ENCODE measurements at places on chromosomes 1 and 21. TPM values are rescaled to one million over a fixed set of nuclear protein-coding genes. Genes with fewer than 3 reads are reported as not detected.

The SPATA1 gene
- not detected for total RNA-seq

- no peak overlapping the region for H3K4me3 ChIP-seq
- no peaks in the 10 kb centered on the region for H3K4me1 ChIP-seq
- H3K27ac ChIP-seq = no peak overlapping the region
- H3K36me3 ChIP-seq = no peaks in the 10 kb centered on the region
- DNase-seq = no peak
Measured at GRCh38 chr1:76005765-76006164, 68.8 kb upstream of the ST6GALNAC3 start.

DNA sequence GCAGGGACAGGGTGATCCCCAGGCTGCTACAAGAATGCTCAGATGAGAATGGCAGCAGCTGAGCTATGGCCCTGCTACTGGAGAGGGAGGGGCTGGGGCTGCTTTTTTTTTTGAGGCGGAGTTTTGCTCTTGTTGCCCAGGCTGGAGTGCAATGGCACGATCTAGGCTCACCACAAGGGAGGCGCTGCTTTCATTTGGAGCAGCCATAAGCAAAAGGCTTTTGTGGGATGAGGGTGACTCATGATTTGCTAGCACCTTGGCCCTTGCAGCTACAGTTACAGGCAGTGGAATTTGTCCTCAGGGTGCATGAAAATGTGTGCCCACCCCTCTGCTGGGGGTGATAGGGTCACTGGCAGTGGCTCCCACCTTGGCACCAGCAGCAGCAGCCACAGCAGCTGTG, 32.4 kb upstream of the CYP4A22 start:
- DNase-seq = no peak
- H3K4me3 ChIP-seq = no peak overlapping the region
- no peak overlapping the region for H3K27ac ChIP-seq
- no peaks in the 10 kb centered on the region for H3K27me3 ChIP-seq
- H3K36me3 ChIP-seq = no peaks in the 10 kb centered on the region

DNA sequence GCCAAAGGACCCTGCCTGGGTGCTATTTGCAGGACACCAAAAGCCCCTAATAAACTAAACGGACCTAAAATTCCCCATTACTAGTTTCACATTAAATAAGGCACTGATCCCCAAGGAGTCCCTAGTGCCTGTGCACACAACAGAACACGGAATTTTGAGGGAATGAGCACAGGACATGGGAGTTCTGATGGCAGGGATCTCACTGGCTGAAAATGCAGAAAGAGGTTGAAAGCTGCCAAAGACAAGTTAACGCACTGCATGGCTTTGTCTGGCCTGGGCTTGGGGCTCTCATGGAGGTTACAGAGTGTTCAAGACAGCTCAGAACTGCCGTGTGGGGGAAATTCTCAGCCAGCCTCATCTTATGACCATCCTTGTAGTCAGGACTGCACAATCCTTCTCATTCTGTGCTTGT, 15.6 kb upstream of the ATP1B1 start:
- H3K27me3 ChIP-seq = no peaks in the 10 kb centered on the region
- peaks cover 28% of the 10 kb centered on the region for H3K4me1 ChIP-seq
- no peak overlapping the region for H3K4me3 ChIP-seq
- H3K36me3 ChIP-seq = no peaks in the 10 kb centered on the region

The EPHX1 gene
- 88.5 TPM for total RNA-seq
